ENCODE measurements at places on chromosomes 11 and 22.

DNA sequence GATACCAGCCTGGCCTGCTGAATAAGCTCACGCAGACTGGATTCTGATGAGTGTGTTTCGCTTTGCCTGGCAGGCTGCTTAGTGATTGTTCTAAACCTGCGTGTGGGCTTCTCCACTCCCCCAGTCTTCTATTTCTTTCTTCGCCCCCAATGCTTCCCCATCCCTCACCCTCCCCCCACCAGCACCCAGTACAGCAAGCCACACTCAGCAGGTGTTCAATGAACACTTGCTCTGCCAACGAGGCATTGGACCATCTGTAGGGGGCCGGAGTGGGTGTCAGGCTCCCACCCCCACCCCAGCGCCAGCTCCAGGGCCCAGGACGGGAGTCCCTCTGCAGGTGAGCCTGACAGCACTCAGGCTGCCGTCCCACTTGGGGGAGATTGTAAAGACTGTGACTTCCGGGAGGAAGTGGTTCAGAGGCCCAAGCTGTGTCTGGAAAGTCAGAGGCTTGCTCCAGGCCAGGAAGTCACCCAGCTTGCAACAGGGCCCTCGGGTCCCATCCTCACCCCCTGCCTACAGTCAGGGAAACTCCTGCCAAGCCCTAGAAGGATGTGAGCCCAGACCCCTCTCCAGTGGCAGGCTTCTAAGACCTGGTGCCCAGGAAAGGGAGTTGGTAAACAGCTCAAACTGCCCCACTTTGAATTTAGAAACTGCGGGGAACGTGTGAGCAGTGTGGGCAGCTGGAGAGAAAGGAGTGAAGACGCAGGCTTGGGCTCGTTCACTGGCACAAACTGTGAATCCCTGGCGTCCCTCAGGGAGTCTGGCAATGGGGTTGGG is 66.3 kb upstream of the PRDM11 start:
- peak; percentile 72 for DNase-seq

DNA sequence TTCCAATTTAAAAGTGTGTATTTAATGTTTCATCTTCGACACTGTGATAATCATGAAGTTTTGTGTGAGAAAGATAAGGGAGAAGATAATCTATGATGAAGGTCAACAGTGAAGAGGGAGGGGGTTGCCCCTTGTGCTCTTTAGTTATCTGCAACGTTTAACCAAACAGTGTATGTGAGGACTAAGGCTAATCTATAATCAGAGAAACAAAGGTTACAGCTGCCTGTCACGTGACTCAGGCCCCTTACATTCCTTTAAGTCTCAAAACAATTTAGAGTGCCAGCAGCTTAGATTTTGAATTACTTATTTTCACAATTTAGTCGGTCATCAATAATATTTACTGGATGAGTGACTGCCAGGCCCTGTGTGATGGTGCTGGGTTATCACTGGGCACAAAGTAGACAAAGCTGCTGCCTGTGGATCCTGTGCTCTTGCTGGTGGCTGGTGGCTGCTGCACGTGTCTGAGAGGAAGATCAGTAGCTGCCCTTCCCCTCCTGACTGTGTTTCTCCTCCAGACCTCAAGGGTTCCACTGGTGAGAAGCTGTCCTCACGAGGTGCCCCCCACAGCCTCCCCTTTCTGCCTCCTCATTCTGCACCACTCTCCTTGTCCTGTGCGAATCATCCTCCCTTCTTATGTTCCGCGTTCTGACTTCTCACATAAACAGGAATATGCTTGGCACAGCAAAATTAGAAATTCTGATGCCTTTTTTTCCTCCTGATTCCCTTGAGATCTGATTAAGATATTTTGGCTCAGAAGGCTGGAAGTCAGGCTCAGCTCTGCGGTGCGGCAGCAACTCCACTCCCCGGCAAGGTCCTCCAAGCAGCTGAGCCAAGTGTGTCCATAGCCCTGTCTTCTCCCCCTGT is 331.1 kb upstream of the B3GAT1 start:
- DNase-seq, result no peak

DNA sequence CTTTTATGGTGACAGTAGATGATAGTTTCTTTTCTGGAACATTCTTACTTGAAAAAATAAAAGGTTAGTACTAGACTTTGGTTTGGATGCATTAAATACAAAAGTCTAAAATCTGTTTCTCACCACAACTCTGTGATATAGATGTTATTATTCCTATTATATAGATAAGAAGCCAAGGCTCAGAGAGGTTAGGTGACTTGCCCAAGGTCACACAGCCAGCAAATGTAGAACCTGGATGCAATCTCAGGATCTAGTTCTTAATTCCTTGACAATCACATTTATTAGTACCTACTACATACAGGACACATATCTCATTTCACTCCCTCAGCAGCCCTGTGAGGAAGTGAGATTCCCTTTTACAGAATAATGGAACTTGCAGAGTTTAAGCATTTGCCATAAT is 26.3 kb upstream of the SMCO4 start:
- no peak for DNase-seq

GRCh38 chr11:88799771-88800500 is 265.8 kb downstream of the GRM5 start:
- no peak for DNase-seq

- no peak for DNase-seq
Measured at GRCh38 chr22:27809700-27810608, 8.4 kb upstream of the MN1 start.

GRCh38 chr22:47695176-47695575 is 932.7 kb downstream of the TBC1D22A start:
- no peak for DNase-seq

DNA sequence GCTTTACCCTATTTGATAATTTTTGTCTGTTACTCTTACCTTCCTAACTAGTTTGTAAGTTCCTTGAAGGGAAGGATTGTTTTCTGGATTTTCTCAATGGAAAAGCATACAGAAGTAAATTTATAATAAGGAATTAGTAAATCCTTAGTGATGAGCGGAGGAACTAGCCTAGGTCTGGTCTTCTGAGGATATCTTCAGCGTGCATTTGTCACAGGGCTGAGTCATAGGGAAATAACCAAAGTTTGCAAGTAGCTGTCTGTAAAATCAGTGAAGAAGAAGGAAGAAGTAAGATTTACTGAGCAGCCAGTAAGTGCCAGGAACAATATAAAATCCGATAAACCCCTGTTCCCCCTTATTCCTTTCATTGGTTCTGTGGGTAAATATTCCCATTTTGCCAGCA is 162.7 kb upstream of the SORL1-AS1 start:
- no peak for DNase-seq

DNA sequence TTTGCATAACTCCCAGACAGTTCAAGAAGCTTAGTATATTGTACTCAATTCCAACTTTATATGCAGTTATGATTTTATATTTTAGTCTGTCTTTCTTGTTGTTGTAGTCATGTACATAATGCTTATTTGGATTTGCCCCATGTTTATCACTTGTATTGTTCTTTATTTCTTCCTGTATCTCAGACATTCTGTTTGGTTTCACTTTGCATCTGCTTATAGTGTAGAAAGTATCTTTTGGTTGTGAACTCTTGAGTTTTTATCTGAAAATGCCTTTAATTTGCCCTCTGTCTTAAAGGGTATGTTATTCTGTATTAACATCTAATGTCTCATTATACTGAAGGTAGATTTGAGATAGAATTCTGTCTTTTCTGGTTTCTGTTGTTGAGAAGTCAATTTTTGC is 275.4 kb downstream of the DYNC2H1 start:
- DNase-seq, result no peak

DNA sequence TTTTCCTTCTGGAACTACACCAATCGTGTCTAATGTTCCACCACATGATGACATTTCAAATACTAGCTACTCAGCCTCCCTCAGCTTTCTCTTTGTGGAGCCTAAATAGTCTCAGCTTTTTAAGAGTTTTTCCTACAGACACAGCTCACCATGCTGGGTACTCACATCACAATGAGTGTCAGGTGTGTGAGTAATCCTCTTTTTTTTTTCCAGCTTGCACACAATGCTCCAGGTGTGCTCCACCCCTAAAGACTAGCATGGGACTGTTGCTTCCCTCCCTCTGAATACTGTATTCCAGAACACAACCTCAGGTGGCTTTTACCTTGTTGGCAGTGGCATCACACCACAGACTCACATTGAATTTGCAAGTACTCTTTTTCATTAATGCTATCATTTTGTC is 11.7 kb downstream of the BTG4 start:
- no peak for DNase-seq

DNA sequence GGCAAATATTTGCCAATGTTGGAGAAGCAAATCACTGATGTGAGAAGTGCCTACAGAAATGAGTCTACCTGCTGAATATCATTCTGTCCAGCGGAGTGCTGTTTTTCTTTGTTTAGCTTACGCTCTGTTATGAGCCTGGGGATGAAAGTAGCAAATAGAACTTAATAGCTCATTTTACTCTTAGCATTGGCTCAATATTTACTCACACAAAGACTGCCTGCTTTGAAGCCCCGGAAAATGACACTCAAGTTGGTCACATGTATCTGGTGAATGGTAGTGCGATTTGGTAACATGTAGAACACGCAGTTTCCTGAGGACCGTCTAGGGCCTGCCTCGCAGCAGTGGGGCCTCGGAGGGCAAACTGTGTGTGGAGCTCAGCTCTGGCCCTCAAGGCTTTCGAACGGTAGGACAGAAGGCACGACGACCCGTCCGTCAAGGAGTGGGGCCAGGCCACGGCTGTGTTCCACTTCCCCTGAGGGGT is 38.9 kb downstream of the TBC1D22A start:
- DNase-seq, result no peak

DNA sequence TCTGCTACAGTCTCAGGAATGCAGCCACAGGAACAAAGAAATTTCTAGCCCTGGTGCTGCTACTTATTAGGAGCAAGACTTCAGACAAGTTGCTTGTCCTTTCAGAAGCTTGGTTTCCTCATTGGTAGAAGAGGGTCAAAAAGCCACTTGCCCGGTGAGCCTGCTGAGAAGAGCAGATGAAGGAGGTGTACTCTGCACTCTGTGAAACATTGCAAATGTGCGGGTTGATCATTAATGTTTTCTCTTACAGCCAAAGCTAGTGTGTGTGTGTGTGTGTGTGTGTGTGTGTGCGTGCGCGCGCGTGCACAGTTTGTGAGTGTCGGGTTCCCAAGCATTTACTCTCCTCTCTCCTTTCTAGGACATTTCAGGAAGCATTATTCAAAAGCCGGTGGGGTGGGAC is 86.3 kb upstream of the NNMT start:
- no peak for DNase-seq

- no peak for DNase-seq
Measured at GRCh38 chr11:72293910-72294615, 50.1 kb upstream of the PHOX2A start.

DNA sequence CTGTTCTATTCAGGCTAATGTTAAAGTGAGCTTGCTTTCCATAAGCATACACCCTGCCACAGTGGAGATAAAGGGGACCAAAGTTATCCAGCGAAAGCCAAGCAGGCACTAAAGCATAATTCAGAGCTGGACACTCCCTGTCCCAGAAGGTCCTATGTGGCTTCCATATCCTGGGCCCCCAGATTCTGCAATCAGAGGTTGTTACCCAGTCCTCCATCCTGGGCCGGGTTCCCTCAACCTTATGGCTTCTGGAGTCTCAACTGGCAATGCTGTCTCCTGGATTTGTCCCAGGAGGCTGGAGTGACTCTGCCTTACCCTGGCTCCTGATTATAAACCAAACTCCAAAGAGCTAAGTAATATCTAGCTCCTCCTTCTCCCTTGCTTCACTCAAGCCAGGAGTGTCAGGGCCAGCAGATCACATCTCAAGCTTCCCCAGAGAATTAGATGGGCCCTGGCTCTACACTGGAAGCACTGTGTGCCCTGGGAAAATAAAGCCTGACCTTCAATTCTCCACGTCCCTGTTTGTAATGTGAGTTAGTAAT is 14.0 kb upstream of the SMIM35 start:
- no peak for DNase-seq

DNA sequence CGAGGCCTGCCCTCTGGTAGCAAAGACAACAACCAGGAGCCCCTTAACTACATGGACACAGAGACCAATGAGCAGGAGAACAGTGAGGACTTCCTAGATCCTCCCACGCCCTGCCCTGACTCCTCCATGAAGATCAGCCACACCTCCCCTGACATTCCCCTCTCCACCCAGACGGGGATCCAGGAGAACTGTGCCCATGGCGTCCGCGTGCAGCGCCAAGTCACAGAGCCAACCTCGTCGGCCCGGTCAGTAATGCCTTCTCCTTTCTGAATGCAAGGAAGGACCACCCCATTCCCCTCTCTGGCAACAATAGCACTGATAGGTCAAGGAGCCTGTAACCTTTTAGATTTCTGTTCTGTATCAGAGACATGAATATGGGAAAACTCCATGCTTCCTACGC is 51.4 kb downstream of the SYT9 start:
- no peak for DNase-seq

DNA sequence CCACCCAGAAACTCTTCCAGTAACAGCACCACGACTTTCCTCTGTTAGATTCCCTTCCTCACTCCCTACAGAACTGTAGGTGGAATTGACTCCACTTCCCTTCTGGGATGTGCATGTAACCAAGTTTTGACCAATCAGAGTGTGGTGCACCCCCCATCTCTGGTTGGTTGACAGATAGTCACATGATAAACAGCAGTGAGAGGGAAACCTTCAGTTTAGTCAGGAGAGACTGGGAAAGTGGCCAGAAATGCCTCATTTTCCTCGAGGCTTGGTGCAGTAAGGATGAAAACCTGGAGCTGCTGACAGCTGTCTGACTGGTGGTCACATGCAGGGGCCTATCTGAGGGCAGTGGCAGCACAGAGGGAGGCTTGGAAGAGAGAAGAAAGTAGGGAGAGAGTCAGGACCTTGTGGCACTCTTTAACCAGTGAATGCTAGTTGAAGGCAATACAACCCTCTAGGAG is 67.3 kb upstream of the GRK3 start:
- DNase-seq, result no peak

DNA sequence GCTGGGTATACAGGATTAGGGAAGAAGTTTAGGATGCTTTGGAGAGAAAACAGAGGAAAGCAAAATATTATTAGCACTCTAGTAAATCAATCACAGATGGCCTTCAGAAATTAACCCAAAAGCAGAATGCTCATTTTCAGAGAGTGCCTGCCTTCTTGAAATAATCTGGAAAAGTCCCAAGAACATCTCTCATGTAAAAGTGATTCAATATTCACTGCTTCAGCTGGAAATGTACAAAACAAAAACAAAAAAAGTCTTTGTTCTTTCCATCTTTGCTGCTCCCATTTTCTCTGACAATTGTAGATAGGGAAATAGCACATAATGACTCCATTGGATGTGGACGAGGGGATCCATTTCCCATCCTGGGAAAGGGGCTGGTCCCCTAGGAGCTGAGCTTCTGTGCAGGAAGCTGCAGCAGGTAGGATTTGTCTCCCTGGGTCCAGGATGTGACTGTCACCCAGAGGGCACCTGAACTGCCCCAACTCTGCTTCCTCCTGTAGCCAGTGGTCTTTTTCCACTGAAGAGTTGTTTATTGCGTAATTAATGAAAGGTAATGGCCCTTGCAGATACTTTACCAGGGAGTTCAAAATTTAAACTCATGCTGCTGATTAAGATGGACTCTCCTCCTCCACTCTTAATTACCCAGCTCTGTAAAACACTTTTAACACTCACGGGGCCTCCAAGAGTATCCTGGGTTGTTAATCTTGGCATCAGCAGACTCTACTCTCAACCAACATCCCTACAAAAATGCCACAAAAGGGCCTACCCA is 57.9 kb downstream of the SC5D start:
- DNase-seq, result no peak

- no peak for DNase-seq
Measured at GRCh38 chr11:1302461-1303125, 6.8 kb downstream of the TOLLIP start.

- DNase-seq, result no peak
Measured at GRCh38 chr11:18776324-18776723, 15.3 kb downstream of the PTPN5 start.

GRCh38 chr22:24165673-24166072 is 15.6 kb upstream of the SUSD2 start:
- DNase-seq, result no peak

Measured in Right ventricle myocardium inferior (tissue), 1 donor.